A549 treated with Hydrocortisone at 1 μM for 4 hours (cell line): ENCODE measurements at places on chromosomes 12 and 14. TPM values are rescaled to one million over a fixed set of nuclear protein-coding genes. Genes with fewer than 3 reads are reported as not detected.

The KLHDC1 gene
- 0.24 to 0.51 TPM (median 0.36 TPM) in 5 replicates for total RNA-seq

The P2RX7 gene
- 0.03 TPM in 1 of 5 replicates, not detected in the others for total RNA-seq

The GRIP1 gene
- 2.6 to 4.2 TPM (median 3.1 TPM) in 5 replicates for total RNA-seq

The RHNO1 gene
- total RNA-seq, result 42.0 to 50.7 TPM (median 47.4 TPM) in 5 replicates

The RBMS2 gene
- total RNA-seq, result 9.1 to 12.2 TPM (median 11.0 TPM) in 5 replicates
